ENCODE measurements at places on chromosomes 11 and 22.

- no peak for DNase-seq
Observed at GRCh38 chr22:37746366-37747079, 49.7 kb downstream of the TRIOBP start.

GRCh38 chr11:70713086-70713835 lies 314.9 kb downstream of the CTTN start:
- no peak for DNase-seq

GRCh38 chr22:39545386-39546365 lies 13.1 kb upstream of the RPS19BP1 start:
- DNase-seq, result peak; percentile 27

- DNase-seq, result no peak
Observed at GRCh38 chr11:133224271-133224670, 308.0 kb downstream of the OPCML start.

GRCh38 chr11:70095541-70096252 lies 17.6 kb downstream of the ANO1 start:
- DNase-seq, result no peak

DNA sequence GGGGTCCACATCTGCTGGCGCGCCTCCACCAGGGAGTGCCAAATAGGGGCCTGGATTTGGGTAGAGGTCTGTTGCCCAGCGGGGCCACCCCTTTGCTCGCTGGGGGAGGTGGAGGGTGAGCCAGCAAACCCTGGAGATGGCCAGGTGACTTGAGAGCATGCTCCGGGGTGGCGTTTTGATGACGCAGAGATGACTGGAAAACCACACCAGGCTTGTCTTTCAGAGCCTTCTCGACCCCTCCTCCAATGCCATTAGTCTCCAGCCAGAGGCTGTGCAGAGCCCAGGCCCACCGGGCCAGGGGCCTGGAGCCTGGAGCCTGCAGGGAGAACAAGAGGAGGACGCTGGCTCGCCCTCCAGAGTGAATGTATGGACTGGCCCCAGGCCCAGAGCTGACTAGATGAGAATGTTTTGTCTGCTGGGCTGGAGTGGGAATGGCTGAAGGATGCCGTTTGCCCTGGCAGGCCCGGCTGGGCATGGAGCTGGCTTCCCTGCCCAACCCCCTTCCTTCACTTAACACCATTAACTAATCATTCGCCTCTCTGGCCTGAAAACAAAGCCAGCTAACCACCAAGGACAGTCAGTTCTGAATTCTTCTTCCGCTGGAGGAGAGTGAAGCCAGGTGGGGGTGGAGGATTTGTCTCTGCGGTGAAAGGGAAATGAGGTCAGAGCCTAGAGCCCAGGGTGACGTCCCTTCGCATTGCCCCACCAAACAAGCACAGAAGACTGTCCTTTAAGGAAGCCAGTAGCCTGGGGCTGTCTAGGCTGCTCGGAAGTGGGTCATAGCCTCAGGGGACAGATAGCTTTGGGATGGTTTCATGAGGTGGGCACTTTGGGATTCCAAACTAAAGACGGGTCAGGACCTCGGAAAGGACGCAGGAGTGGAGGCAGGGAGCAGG lies 1.6 kb upstream of the MCAM start:
- DNase-seq, result no peak

DNA sequence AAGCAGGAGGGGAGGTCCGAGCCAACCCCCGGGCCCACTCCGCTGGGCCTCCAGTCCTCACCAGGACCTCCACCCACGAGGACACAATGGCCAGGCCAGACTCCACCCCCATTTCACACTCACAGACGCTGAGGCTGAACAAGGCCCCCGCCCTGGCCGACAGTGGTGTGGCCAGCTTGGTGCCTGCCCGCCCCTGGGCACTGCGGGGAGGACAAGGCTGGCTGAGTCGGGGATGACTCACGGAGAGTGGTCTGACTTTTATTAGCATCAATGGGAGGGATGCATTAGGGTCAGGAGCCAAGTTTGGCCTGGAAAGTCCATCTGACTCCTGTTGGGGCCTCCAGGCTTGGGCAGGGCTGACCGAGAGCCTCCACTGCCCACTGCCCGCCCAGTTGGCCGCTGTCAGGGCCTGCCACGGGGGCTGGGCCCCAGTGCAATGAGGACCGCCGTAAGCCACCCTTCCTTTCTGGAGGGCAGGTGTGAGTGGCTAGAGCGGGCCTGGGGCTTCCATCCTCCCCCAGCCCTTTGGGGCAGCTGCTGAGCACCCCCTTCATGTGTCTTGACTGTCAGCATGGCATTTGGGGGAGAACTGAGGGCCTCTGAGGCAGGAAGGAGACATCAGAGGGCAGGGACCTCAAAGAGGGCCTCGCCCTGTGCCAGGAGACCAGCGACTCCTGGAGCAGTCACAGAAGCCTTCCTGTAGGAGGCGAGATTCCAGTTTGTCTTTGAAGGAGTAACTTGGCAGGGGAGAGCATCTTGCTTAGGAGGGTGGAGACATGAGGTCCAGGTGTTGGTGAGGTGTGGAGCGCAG lies 10.6 kb downstream of the TSPAN32 start:
- DNase-seq, result no peak

DNA sequence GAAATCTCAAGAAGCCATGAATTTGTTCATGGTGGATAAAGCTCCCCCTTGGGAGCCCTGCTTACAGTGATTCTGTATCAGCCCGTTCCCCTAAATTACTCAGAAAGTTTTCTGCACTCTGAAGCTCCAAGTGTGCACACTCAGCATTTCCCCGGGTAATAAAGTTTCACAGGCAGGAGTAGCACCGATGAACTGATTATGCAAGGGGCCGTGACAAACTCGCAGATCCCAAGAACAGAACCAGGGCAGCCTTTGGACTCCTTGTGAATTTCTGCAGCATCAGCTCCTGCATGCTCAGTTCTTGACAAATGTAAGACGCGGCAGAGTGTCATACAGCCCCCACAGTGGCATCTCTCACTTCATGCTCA lies 73.5 kb downstream of the COMMD9 start:
- no peak for DNase-seq

- DNase-seq, result no peak
Observed at GRCh38 chr11:7306900-7307299, 55.2 kb downstream of the SYT9 start.

GRCh38 chr11:71452199-71453036 lies 585 bp upstream of the NADSYN1 start:
- peak; percentile 88 for DNase-seq

DNA sequence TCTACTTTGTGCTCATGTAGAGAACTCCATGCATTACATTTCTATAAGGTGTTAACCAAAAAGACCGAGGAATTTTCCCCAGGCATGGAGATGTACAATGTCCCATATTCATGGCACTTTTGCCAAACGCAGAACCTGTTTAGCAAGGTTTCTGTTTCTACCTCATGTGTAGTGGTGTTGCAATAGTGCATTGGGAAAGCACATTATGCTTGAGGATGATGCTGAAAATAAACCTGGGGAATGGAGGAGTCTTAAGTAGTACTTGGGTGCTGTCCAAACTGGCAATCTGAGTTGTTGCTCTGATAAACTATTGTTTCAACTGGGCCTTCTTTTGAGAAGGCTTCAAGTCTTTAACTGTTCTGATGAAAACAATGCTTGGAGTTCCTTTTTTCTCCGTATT lies 11.5 kb upstream of the MUC15 start:
- DNase-seq, result no peak

GRCh38 chr11:108498046-108498815 lies at the start of gene POGLUT3:
TSS of gene POGLUT3 (minus strand) at chr11:108498384. CDS start at chr11:108498366, 18 bp downstream.
- peak; percentile 56 for DNase-seq

DNA sequence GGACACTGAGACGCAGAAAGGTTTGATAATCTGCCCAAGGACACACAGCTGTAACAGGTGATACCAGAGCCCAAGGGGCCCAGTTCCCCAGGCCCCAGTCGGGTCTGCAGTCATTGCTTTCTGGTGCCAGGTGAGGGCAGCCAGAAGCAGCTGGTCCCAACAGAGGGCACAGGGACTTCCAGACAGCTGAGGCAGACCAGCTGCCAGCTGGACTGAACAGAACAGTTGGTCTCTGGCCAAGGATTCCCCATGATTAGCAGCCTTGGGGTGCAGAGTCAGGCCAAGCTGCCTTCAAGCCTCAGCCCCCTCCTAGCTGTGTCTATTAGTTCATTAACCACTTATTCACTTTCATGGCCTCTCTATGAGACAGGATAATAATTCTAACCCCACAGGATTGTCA lies 105.6 kb downstream of the RRAS2 start:
- no peak for DNase-seq

DNA sequence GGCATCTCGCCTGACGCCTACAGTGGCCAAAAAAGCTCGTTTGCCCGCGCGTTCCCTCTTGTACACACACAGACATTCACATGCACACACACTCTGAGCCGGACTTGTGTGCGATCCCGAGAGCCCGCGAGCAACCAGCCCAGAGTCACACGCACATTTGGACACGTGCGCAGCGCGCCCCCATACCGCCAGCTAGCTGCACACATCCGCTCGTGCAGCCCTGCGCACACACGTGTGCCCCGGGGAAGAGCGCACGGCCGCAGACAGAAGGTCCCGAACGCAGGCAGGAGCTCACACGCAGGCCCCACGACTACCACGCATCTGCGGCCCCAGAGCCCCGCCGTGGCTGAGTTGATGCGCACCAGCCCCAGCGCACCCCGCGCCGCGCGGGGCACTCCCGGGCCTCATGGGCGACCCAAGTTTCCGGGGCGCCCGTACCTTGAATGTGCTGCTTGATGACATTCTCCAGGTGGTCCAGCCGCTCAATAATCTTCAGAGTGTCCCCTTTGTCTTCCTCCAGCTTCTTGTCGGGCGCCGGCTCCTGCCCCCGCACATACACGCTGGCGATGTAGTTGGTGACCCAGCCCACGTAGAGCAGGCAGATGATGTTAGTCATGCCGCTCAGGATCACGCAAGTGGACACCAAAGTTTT lies 758 bp downstream of the GALNT18 start:
- peak; percentile 56 for DNase-seq

GRCh38 chr11:4606231-4607015 lies 1.6 kb downstream of the TRIM68 start:
- no peak for DNase-seq

- DNase-seq, result no peak
Observed at GRCh38 chr11:134560066-134560465, 148.0 kb upstream of the B3GAT1 start.

GRCh38 chr22:31081963-31082605 lies 966 bp downstream of the SMTN start:
- DNase-seq, result no peak

GRCh38 chr22:37804352-37804880 lies 3.3 kb upstream of the GCAT start:
- DNase-seq, result no peak

DNA sequence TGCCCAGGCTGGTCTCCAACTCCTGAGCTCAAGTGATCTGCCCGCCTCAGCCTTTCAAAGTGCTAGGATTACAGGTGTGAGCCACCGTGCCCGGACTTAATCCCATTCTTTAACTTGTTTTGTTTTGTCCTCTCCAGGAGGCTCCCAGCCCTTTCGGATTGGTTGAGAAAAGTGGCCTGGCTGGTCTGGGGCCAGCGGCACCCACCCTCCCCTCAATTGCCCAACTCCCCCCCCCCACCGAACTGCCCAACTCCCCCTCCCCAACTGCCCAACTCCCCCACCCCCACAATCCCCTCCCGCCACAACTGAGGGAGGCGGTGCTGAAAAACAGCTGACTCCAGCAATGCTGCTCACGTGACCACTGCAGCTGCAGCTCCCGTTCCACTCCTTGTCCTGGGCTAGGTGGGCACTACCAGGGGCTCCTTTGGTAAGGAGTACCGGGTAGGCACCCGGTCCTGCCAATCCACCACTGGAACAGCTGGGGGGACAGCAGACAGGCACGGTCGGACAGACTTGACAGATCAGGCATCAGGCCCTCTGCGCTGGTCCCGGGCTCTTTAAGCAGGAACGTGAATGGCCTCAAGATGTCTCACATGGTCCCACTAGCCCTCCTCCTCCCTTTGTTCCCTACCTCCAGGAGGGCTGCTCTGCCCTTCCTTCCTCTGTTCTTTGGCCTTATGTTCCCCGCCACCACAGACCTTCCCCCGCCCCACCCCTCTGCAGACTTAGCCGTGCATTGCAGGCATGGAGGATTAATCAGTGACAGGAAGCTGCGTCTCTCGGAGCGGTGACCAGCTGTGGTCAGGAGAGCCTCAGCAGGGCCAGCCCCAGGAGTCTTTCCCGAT lies at the start of gene TCN2:
Gene TCN2 (plus strand): TSS at position 720 of the 845 bp plus-strand sequence. CDS start 158 bp downstream, outside the sequence.
- DNase-seq, result peak; percentile 54

GRCh38 chr11:101748572-101749344 lies 165.0 kb upstream of the TRPC6 start:
- no peak for DNase-seq

DNA sequence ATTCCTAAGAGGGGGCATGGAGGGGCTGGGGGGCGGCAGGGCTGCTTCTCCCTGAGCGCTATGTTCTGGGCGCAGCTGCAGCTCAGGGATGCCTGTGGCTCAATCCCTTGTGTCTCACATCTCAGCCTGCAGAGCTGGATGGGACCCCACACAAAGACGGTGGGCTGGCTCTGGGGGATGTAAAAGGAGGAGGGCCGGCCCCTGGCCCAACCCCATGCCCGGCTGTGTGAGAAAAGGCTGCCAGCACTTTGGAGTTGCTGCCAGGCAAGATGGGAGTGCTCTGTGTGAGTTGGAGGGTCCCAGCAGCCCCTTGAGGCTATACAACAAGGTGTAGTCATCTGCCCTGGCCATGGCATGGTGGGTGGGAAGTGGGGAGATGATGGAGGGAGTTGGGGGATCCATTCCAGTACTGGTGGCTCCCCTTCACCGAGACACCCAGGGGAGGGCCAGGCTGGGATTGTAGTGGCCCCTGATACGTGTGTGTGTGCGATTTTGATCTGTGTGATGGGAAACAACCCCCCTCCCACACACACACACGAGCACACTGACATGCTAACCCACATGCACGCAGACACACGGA lies 1.3 kb upstream of the TBX10 start:
- DNase-seq, result no peak

GRCh38 chr22:46933040-46933930 lies 170.8 kb downstream of the TBC1D22A start:
- no peak for DNase-seq

GRCh38 chr11:99065121-99065520 lies 44.4 kb downstream of the CNTN5 start:
- no peak for DNase-seq

GRCh38 chr11:33980897-33981296 lies 70.6 kb upstream of the CAPRIN1 start:
- DNase-seq, result no peak

DNA sequence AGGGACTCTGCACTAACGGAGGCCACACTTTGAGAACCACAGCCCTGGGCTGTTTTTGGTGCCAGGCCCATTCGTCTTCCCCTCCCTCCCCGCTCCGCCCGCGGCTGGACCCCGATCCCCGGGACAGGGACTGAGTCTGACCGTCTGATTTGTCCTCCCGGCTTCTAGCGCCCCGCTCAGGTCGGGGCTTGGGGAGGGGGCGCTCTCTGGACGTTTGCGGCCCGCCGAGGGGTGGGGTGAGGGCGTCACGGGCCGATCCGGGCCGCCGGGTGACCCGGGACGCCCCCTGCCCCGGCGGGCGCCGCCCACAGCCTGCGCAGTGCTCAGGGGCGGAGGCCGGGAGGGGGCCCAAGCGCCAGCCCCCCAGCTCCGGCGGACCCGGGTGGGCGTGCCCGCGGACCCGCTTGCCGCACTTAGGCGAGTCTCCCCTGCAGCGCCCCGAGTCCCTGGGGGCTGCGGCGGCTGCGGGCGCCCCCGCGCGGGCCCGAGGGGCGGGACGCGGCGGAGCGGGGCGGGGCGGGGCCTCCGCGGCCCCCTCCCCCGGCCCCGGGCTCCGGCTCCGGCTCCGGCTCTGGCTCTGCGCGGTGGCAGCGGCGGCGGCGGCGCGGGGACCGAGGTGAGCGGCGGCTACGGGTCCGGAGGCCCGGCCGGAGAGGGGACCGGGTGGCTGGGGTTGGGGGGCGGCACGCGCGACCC lies 33.7 kb upstream of the PRR5 start:
- DNase-seq, result no peak

GRCh38 chr11:57541169-57541568 lies 3.8 kb downstream of the SMTNL1 start:
- DNase-seq, result no peak

All from Kasumi-1 (cell line).